Endothelial cell of umbilical vein (primary cell): ENCODE measurements at places on chromosomes 6 and 20.

DNA sequence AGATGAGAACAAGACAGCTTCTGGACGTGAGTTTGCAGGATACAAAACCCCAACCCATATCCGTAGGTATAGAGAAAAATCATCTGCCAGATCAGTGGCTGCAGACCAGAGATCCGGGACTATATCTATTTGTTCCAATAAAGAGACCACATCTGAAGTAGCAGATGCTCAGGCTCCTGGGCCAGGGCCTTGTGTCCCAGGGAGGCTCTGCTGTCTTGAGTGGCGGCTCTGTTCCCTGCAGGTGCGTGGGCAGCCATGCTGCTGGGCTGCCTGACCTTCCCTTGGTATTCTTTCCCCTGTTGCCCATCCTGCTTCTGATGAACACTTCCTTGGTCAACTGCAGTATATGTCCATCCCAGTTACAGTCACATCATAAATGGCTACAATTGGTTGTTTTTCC lies 34.9 kb downstream of the ERMARD start:
- DNase-seq, result no peak

- no peak for DNase-seq
Observed at GRCh38 chr20:47969426-47969825, 184.1 kb upstream of the SULF2 start.

- DNase-seq, result peak; percentile 53
Observed at GRCh38 chr6:28807682-28808280, 116.0 kb downstream of the TRIM27 start.

DNA sequence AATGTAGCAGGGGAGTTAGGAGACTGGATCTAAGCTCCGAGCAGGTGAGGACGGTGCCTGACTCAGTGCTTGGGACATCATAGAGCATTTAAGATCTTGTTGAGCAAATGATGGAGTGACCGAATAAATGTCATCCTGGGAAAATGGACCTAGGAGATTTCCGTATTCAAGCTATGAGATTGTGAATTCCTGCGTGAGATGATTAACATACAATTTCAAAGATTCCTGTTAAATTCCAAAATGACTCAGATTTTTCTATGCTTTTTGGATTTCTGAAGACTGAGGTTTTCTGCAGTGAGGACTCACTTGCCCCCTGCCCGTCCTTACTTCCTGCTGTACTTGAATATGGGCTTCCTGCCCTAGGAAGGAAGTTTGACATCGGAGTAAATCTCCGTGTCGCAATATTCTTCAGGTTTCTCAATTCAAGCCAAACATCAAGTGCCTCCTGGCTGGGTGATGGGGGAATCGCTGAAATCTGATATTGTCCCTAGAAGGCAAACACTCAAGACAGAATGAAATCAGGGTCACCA lies 5.2 kb downstream of the SYTL3 start:
- no peak for DNase-seq

GRCh38 chr6:7878401-7878964 lies 32.1 kb downstream of the TXNDC5 start:
- peak; percentile 48 for DNase-seq
